ENCODE measurements at places on chromosomes 13 and 19.

DNA sequence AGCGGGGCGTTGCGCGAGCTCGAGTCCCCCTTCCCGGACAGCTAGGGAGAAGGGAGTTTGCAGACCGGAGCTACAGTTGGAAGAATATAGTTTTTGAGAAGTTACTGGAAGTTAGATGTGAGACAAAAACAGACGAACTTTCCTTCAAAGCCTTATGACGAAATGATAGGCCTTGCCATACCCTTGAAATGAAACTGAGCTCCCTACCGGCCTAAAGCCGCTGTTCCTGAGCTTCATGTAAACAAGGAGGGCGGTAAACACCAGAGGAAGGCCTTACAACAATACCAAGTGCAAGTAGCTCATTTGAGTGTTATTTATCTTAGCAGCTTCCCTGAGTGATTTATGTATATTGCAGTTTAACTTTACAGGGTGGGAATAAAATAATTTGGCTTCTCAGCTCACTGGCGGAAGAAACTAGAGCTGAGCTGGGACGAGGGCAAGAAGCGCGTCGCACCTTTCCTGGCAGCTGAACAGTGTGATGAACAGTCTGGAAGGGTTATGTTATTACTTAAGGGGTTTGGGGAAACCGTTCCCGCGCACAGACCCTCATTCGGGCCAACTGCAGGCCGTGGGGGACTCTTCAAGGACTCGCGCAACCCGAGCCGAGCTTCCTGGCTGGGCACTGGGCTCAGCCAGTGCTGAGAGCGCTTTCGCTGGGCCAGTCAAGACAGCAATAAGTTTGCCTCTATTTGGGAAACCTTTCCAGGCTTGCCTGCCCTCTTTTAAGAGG, 111.2 kb downstream of the KCNRG start:
- DNase-seq, result no peak

DNA sequence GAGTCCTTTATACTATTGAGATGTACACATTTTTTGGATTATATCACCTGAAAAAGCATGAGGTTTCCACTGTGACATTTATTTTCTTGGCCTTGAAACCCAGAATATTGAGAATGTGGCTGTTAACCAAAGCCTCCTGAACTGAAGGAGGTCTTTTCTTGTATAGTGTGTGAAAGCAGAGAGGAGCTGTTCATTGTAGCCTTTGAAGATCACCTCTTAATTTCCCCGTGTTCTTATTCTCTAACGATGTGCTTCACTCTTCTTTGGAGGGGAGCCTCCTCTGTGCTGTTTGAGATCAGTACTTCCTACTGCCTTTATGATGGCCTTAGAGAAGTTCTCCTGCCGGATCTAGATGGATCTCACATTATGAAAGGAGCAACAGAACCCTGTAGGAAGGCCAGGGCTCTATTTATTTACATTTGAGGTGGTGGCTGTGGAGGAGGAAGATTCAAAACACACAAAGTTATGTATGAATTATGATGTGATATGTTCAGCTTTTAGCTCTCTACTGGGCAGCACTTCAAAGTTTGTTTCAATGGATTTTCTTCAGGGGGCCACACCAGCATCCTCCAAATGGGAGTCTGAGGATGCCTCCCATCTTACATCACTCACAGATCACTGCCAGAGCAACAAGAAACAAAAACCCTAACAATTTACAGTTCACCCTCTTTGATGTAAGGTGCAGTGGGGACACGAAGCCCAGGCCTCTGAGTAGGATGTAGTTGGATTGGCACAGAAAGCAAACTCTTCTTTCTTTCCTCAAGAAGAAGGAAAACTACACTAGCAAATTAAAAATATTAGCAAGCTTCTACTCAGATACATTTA, 322.3 kb downstream of the DLEU7 start:
- no peak for DNase-seq

- DNase-seq, result no peak
Measured at GRCh38 chr13:54593504-54593903, 1564.9 kb downstream of the OLFM4 start.

DNA sequence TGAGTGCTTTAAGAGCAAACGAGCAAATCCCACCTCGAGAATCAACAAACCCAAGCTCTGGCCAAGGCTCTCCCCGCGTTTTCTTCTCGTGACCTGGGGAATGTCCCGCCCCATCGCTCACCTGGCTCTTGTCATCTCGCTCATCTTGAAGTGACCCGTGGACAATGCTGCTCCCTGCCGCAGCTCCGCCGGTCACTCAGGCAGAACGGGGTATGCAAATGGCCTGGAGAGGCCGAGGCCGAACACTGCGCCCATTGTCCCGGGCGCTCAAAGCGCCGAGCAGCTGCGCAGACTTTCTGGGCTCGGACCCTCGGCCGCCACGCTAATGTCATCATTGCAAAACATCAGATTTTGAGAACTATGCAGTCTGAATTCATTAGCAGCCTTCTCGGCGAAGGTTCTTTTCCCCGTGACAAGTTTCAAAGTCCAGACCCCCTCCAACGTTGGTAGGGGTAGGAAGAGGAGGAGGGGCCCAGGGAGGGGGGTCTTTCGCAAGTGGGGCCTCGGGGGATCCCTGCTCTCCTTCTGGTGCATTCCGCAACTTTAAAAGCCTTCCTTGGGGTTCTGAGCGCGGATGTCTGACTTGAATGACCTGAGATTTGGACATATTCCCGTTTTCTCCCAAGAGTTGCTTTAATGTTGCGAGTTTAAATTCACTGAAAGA, 39.7 kb downstream of the SOX1 start:
- DNase-seq, result no peak

GRCh38 chr13:49922301-49922700, 13.8 kb downstream of the SPRYD7 start:
- no peak for DNase-seq

GRCh38 chr13:85386424-85386823, 412.8 kb downstream of the SLITRK6 start:
- DNase-seq, result no peak

GRCh38 chr13:52695856-52696255, 43.2 kb downstream of the SUGT1 start:
- DNase-seq, result no peak

DNA sequence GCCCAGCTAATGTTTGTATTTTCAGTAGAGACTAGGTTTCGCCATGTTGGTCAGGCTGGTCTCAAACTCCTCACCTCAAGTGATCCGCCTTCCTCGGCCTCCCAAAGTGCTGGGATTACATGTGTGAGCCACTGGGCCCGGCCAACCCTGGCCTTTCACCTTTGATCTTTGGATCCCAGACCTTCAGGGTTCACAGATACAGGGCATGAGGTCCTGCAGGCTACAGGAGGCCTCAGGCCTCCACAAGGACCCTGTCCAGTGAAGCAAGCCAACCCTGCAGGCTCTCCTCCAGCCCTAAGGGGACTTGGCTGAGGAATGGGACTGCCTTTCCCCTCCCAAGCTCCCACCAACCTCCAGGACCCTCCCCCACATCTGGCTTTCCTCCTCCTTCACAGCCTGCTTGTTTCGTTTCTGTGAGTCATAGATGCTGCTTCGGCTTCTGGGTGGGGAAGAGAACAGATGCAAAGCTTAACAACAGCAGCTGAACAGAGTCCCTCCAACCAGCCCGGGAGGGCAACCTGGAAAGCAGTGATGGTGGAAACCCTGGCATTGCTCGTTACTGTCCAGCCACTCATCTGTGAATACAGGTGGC, 11.8 kb downstream of the ARHGEF18 start:
- no peak for DNase-seq

DNA sequence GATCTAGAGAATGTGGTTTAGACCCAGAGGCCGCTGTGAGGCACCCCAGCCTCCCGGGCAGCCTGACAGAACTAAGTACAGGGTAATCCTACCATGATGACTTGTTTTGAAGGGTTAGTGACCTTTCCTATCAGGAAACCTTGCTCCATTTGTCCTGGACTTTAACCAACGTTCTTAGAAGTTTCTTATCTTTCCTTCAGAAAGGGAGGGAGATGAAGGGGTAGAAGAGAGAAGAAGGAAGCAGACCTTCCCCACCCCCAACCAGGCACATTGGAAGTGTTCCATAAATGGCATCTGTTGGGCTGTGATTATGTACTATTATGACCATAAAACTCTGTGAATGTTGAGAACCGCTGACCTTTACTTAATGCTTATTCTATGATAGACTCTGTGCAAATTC, 184.2 kb downstream of the OXGR1 start:
- DNase-seq, result no peak

DNA sequence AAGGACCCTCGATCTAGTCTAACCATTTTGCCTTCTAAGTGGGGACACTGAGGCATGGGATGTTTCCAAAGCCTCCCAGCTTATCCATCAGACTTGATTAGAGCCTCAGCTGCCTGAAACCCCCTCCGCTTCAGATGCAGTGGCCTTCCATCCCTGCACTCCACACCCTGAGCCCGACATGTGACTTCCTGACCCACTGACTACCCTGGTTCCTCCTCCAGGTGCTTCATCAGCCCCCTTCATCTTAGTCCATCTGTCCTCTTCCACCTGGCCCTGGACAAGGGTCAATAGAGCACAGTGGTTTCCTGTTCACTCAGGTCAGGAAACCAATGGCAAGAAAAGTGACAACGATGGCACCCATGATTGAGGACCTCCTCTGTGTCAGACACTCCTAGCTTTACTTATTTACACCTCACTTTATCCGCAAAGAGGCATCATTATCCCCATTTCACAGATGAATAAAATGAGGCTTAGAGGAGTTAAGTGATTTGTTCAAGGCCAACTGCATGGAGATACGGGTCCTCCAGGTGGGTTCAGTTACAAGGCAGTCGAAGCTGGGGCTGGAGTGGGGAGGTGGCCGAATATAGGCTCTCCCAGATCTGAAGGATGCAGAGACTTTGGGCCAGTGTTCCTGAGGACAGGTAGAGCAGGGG, 81.6 kb upstream of the TM9SF2 start:
- no peak for DNase-seq

- no peak for DNase-seq
Measured at GRCh38 chr13:28478127-28478526, 16.8 kb downstream of the FLT1 start.

DNA sequence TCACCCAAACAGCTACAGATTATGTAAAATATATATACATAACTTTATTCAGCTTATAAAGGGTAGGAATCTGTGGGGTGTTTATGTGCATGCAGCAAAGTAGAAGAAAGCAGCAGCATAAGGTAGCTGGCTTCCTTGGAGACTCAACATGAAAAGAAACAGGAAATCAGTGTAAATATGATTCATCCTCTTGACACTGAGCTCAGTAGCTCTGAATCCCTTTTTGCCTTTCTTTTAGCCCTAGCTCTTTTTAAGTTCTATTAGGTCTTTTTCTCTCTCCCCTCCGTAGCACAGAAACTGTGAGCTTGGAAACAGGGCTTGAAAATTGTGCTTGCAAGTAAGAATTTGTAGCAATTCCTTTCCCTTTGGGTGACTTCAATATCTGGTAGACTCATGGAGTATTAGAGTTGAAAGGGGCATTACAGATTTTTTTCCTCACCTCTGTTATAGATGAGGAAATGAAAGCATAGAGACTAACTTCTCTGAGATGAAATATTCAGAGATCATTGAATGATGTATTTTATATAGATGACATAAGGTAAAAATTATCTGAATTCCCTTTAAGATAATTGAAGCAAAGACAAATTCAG, 314.4 kb downstream of the PCDH9 start:
- no peak for DNase-seq

DNA sequence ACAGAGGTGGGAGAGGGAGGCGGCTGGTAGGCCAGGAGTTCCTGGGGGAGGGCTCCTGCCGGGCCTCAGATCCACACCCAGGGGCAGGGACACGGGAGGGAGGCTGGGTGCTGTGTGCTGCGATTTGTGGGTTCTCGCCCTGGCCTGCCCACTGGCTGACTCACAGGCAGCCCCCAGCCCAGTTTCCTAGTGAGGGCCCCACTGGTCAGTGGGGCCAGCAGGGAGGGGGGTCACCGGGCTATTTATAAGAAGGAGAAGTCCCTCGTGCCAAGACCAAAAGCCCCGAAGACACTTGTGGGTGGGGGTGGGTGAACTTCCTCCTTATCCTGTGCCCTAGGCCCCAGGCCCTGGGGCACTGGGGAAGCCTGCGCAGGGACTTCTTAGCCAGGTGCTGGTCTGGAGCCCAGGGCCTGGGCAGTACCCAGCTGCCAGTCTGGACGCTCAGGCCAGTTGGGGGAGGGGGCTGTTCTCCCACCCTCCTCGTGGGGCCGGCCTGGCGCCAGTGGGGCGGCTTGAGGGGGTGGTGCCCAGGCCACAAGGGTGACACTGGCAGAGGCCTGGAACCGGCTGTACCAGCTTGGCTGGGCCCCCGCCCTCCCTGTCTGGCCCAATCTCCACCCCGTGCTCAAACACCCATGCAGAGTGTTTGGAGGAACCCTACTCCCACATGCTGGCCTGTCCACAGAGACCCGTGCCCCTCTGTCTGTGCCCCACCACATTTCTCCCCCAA, 5.0 kb upstream of the JUNB start:
- DNase-seq, result no peak

DNA sequence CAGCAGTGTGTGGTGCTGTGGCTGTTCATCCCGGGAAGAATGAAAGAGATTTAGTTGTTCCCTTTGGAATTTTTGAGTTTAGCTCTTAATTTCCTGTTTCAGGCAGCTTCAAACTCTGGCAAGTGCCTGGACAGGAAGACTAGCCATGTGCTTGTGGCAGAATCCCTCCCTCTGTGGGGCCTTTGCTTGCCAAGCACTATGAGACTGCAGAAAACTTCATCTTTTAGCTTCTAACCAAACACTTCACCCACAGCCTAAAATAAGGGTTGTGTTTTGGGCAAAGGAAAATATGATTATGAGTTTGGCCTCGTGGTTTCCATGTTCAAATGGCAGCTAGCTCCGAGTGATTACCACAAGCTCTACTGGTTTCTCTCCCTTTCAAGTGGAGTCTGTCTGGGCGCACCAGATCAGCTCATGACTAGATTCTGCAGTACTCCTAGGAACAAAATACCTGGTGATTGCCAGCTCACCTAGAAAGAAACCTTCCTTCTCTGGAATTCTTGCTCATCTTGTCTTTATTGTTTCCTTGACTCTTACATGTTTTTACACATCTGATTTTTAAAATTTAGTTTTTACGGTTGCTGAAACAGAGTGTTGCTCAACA, 707.5 kb downstream of the SLITRK6 start:
- no peak for DNase-seq

DNA sequence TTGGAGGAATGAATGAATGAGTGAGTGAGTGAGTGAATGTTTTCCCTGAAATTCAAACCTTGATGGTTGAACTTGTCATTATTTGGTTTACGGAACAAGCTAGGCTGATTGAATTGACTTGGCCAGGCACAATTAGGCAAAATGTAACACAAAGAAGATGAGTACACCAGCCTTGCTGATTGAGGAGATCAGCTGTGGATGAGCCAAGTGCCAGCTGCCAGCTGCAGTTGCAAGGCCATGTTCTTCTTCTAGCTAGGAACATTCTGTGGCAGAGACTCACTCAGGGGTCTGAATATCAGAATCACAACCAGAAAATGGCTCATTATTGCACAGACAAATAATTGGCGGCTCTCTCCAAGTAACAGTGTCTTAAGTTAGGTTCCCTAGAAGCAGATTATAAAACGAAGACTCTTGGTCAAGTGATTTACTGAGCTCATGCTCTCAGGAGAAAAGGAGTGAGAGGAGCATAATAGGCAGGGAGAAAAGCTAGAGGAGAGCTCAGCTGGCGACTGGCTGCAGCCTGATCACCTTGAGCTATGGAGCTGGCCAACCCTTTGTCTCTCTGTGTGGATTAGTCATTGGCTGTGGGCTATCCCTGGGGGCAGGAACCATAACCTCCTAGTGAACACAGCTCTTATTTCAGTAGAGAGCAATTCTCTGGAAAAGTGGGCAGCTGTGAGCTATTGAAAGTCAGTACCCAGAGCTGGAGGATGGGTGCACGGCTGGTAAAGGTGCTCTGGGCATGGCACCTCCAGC, 225.3 kb upstream of the SERP2 start:
- DNase-seq, result no peak

- DNase-seq, result no peak
Measured at GRCh38 chr19:1057176-1057855, 9.7 kb upstream of the ARHGAP45 start.
